ENCODE measurements at places on chromosomes 5 and 9. TPM values are rescaled to one million over a fixed set of nuclear protein-coding genes. Genes with fewer than 3 reads are reported as not detected.

DNA sequence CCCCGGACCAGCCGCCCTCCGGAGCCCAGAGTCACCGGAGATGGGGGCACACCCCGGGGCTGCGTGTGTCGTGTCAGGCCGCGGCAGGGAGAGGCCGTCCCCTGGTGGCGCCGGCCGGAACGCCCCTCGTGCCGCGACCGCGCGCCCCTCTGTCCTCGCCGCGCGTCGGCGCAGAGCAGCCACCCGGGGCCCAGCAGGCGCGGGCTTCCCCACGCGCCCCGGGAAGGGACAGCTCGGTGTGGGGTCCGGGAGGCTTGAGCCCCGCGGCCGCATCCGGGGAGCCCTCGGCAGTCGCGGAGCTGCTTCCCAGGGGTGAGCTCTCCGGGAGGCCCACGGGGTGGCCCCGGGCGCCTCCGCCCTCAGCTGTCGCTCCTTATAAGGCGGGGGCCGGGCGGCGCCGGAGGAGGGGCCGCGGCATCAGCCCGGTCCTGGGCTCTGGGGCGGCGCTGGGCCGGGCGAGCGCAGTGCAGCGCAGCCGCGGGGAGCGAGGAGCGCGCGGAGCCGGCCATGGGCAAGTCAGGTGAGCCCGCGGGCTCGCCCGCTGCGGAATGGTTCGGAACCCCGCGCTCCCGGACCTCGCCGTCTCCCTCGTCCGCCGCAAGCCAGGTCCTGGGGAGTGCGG, at the start of gene GLIPR2:
Gene GLIPR2 (plus strand): TSS at position 462 of the 622 bp plus-strand sequence. CDS start 46 bp downstream, at position 508.
- peak; percentile 92 for DNase-seq

The BARX1 gene
- not detected for total RNA-seq

- DNase-seq: no peak
Observed at GRCh38 chr5:54093861-54094260, 216.5 kb downstream of the ARL15 start.

The ZNF354B gene
- total RNA-seq: 23.5 TPM

GRCh38 chr5:154478752-154479159, 729 bp upstream of the HAND1 start:
- peak; percentile 75 for DNase-seq

DNA sequence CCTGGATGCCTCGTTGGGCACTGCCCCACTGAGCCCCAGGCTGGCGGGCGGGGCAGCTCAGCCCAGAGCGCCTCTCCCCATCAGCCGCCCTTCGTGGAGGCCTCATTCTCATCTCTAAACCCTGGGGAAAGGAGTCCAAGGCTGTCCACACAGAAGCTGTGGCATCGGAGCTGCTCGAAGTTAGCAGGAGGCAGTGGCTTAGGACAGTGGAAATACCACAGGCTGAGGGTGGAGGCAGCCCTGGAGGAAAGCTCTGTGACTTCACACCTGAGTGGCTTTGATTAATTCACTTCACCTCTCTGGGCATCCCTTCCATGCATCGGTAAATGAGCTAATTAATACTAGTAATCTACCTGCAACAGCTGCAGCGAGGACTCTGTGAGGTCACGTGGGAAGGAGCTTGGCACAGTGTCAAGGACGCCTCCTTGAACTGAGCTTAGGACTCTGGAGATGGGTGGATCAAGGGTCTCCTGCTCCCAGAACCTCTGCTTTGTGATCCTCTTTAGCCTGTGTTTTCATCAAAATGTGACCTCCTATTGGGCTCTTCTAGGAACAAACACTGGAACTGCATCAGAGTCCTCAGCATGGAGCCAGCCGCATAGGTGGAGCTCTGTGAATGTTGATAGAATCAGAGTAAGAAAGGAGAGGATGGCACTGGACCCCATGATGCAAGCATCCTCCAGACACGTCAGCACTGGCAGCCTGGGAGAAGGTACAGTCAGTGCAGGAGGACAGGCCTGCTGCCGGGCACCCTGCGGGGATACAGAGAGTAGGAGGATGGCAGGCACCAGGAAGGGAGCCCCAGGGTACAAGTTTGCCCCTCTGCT, 842 bp upstream of the ANGPTL2 start:
- DNase-seq: peak; percentile 87

The PRUNE2 gene
- 520 TPM for total RNA-seq

GRCh38 chr5:4345850-4346249, 750.2 kb downstream of the IRX1 start:
- DNase-seq: no peak

DNA sequence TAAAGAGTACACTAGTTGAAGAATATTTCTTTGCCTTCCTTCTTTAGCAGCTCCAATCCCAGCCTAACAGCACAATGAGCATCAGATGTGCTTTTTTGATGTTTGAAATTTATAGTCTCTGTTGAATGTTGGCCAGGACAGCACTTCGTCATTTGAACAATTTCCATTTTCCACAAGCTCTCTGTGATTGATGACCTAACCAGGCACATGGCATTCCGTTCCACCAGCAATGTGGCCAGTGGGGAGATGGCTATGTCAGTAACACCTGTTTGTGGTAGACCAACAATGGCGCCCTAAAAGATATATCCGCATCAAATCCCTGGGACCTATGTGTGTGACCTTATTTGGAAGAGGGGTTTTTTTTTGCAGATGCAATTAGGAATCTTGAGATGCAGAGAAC, 66.8 kb downstream of the PALM2AKAP2 start:
- no peak for DNase-seq

DNA sequence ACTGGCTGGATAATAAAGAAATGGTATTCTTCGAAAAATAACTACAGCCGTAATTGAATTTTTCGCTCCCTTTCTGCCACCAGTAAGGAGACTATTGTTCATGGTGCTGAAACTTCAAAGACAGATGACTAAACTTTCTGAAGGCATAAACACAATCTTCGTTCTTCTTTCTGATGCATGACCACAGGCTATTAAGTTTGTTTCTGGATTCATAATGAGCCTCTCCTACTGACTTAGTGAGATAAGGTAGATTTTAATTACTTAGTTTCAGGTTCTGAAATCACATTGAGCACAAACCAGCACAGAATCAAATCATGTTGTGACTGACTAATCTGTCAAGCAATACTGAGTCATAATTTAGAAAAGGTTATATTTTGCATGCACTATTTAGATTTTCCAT, 441.8 kb upstream of the CCNG1 start:
- DNase-seq: no peak

The CCIN gene
- 0.95 TPM for total RNA-seq

DNA sequence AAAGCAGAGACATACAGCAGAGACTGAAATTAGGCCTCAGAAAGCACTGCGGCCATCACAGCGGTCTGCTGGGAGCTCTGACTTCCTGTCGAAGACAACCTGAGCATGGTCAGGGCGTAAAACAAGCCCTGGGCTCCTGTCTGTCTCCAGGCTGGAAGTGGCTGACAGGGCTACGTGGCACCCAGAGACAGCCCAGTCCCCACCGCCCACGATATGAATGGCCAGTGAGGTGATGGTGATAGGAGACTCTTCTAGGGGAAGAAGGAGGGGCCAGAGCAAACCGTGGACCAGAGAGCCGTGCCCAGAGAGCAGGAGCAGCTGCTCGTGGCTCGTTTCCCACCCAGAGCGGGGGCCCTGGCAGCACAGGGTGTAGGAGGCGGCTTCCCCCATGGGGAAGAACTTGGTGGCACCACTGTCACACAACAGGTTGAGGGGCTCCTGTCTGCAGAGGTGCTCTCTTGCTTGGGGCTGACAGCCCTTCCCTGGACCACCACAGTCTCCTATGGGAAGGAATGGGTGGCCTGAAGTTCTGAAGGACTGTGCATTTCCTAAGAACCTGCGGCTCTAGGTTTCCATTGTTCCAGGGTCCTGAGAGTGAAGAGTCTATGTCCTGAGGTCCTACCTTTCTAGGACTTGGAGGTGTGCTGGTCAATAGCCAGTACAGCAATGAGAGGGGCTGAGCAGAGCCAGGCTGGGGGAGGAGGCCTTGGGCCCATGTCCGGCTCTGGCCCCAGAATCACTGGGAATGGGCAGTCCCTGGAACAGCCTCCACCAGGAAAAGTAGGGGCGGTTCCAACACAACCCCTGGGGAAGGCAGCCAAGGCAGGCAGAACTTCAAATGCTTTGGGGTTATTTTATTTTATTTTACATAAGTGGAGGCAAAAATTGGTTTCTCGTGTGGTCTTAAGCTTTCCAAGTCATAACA, 56.4 kb downstream of the BARX1 start:
- peak; percentile 56 for DNase-seq

DNA sequence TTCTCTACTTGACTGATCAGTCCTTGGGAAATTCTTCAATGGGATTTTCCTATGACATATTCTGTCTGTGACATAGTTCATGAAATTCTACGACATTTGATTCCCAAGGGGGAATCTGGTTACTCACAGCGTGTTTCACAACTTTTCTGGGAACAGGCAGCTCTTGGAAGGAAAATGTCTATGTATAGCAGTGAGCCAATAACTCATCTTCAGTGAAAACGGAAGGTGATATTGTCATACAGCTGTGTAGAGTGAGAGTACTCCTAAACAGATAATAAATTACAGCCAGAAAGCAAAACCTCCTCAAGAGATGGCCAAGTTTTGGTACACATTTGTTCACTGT, 91.4 kb downstream of the C9orf152 start:
- DNase-seq: no peak

GRCh38 chr5:135710045-135710675, 124.3 kb upstream of the SLC25A48 start:
- DNase-seq: no peak

The ZNG1A gene
- total RNA-seq: 22.5 TPM

The CHMP5 gene
- 54.6 TPM for total RNA-seq

- no peak for DNase-seq
Observed at GRCh38 chr5:132183723-132184122, 43.9 kb downstream of the P4HA2 start.

DNA sequence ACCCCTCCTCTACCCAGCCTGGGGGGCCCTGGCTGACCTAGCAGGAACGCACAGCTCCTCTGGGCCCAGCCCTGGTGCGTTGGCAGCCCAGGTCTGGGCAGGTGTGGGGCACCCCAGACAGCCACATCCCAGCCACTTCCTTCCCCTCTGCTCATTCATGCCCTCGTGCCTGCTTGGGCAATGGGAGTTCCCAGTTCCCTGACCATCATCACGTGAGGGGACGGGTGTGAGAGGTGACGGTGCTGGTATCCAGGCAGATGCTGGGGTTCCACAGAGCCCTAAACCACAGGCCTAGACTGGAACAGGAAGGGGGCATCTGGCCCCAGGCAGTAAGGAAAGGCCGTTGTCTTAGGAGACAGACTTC, 8.4 kb downstream of the RALGDS start:
- DNase-seq: peak; percentile 83

The SPOCK1 gene
- total RNA-seq: 33.4 TPM
